Right kidney (tissue), 9 donors: ENCODE measurements at places on chromosomes 2 and 18.

GRCh38 chr18:37529863-37530262 is 35.7 kb downstream of the CELF4 start:
- no peak for DNase-seq

DNA sequence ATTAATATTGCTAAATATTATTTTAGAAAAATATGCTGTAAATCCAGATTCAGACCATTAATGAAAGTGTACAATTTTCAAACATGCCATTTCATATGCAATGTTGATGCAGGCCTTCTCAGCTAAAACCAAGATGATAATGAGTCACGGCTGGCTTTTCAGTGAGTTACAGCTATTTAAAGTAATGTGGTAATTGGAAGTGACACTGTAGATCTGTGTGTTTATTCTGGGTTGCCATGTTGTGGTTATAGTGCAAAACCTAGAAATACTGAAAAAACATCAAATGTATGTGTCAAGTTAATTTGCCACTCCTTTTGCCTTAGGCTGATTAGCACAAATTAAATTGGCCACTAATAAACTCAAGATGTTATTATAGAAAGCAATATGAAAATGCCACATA is 506.6 kb downstream of the ERBB4 start:
- no peak for DNase-seq

GRCh38 chr2:151771599-151772358 is 37.5 kb upstream of the NEB start:
- DNase-seq: no peak

GRCh38 chr18:26021061-26021754 is 69.2 kb downstream of the SS18 start:
- DNase-seq: no peak

DNA sequence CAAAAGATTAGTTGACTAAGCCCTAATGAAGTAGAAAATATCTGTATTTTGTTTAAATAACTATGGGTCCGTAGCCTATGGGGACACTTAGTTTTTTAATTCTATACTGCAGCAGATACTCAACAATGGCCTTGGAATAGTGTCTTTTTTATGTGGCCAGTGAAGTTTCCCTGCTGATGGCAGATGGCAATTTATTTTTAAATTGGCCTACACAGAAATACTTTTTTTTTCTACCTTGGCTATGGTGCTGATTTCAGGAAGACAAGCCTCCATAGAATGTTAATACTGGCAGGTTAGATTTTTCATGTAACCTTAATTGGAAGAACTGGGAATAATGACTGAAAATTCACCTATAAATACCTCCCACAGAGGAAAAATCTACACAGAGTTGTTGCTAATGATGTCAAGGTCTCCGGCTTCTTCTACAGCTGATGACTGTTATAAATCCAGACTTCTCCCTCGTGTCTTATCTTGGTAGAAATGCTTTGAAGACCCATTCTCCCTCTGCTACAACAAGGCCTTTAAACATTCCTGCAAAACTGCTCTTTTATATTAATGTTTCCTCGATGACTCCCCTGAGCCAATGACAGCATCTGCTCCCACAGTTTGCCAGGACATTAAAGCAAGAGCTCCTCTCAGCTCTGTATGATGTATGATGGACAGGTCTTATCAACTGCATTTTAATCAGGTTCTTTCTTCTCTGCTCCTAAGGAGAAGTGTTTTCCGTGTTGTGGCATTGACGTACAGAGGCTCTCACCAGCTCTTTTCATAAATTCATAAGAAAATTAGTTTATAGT is 29.1 kb upstream of the FAM98A start:
- DNase-seq: no peak

DNA sequence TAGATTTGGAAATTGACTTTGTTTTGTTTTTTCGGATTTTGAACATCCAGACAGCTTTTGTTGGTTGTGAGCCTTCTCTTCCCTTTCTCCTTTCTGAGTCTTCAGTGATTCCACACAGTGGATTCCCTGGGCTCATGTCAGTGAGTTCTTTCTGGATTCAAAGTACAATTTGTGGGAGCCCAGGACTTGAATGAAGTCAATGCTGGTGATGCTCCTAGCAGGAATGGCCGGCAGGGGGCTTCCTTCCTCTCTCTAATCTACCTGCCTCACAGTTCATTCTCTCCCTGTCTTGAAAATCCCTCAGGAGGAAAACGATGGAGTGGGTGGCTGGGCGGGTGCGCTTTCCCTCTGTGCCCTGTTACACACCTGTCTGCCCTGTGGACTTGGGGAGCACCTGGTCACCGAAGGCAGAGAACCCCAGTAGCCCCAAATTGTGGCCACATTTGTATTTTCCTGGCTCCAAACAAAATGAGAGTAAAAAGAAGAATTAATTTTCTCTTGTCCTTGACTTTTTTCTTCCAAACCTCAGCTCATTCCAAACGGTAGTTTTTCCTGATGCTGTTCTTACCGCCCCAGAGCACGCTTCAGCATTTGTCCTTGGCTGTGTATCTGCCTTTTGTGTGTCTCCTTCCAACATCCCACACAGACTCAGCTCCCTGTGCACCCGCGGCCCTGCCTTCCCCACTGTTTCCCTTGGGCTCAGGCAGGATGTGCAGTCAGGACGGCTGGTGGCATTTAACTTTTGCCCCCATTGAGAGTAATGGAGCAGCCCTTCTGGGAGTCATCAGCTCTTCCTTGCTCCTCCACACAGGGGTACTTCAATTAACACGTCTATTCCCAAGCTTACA is 86.6 kb downstream of the MARCO start:
- DNase-seq: no peak

DNA sequence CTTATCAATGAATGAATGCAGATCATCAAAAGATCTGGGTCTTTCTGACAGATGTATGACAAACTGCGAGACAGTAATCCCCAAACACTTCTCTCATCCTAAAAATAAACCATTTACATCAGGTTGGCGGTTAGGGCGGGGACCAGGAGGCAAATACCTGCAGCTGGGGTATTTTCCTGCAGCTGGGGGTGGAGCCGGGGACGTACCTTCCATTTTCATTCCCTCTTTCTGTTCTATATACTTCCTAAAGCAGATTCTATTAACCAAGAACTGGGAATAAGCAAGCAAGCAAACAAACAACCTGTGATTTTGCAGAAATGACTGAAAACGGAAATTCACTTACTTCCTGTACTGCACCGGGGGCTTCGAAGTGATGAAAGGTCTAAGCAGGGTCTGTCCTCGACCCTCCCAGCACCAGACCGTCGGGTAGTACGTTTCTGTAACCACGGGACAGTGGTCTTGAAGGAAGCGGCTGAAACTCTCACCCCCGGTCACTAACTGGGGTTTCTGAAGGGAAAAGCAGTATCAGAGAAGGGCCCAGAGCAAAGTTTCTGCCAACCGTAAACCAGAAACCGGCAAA is 1.2 kb downstream of the ABHD3 start:
- no peak for DNase-seq

DNA sequence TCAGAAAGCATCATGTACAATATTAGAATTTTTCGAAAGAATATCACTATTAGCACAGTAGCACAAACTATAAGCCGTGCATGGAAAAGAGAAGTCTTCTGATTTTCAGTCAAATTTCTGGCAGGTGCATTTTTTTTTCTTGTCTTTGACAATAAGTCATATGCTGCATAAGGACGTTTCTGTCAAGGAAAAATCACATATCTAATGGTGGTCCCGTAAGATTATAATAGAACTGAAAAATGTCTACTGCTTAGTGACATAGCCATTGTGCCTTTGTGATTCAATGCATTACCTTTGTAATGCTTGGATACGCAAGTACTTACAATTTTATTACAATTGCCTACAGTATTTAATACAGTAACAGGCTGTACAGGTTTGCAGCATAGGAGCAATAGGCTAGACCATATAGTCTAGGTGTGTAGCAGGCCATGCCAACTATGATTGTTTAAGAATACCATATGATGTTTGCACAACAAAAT is 329.3 kb downstream of the LRRTM4 start:
- no peak for DNase-seq

- no peak for DNase-seq
These were observed 7.6 kb downstream of the ATIC start for GRCh38 chr2:215319500-215319899.

DNA sequence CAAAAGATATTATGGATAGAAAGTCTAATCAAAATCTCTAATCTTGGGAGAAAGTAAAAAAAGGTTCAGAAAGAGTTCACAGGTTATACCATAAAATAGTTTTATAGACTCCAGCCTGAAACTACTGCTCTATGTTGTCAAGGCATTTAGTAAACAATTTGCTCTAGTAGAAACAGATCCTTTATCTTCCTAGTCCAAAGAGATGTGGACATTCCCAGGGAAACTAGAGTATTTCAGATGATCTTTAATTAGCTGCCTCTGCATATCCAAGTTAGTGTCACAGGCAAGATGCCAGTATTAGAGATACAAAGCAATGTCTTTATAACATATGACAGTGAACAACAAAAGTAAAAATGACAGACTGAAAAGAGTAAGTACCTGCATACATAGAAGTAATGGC is 708.6 kb downstream of the CCDC85A start:
- DNase-seq: no peak

DNA sequence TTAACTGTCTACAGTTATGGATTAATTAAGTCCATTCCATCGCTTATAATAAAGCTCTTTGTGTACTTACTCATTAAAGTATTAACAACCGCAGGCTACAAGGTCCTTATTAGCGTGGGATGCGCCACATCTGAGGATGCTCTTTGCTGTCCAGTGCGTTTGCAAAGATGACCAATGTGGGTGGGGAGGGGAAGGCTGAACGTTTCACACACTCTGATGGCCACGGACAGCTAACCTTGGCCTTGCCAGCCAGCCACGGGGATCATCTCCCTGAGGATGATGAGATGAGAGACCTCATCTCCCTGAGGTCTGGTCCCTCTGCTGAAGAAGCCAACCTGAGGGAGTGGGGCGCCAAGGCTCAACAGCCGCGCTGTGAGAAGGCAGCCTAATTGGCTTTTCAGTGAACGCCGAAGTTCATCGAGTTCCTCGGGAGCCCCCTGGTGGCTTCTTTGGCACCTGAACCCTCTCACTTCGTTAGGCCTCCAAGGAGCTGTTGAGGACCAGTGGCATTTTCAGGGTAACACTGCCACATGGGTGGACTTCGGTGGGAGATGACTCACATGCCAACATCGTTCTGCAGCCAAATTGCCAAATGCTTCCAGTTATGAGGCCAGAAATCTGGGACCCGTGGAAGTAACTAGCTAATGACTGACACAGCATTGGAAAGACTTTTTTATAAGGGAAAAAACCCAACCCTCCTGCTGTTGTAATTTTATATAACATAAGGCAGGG is 69.3 kb upstream of the SEC11C start:
- peak; percentile 65 for DNase-seq
